ENCODE measurements at places on chromosomes 3 and 15.

GRCh38 chr3:107028086-107028485, 349.2 kb upstream of the CCDC54 start:
- H3K4me3 ChIP-seq, result no peak overlapping the region
- no peaks in the 10 kb centered on the region for H3K4me1 ChIP-seq
- no peaks in the 10 kb centered on the region for H3K27me3 ChIP-seq
- no peak overlapping the region for H3K27ac ChIP-seq
- no peak for DNase-seq

GRCh38 chr15:90924375-90924774, 8.0 kb downstream of the HDDC3 start:
- H3K27me3 ChIP-seq, result no peaks in the 10 kb centered on the region
- peaks cover 18% of the 10 kb centered on the region for H3K36me3 ChIP-seq
- peak; percentile 28 for DNase-seq
- no peak overlapping the region for H3K4me3 ChIP-seq

DNA sequence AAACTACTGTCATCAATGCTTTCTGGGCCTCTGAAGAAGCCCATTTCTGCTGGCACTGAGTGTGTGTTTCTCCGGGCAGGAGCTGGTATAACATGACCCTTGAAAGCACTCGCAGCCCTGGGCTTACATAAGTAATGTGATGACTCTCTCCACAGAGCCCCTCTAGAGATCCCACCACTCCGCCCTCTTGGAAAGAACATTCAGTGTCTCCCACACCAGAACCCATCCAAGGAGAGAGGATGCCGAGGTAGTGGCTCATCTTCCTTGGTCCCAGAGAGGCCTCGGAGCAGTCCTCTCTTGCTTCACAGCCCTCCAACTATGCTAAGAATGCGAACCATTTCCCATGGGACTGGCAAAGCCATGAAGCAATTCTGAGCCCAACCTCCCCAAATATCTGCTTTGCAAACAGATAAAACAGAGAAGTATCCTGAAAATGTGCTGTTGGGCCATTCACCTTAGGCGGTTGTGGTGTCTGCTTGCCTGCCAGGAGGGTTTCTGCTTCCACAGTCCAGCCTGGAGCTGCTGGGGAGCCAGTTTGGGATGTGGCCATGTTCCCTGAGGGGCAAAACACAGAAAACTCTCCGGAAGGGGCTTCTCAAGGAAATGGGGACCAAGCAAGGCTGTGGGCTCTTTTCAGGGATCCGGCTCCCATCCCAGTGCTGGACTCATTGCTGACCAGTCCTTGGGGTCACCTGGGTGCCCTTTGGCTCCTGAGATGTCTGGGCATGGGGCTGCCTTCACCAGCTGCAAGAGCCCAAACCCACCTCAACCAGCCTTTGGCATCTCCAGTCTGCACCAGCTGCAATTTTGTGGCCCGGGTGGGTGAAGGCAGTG, 47.3 kb downstream of the AMOTL2 start:
- no peak overlapping the region for H3K27ac ChIP-seq
- H3K4me3 ChIP-seq, result no peak overlapping the region
- no peak for DNase-seq
- no peaks in the 10 kb centered on the region for H3K4me1 ChIP-seq
- no peaks in the 10 kb centered on the region for H3K36me3 ChIP-seq

- H3K36me3 ChIP-seq, result no peaks in the 10 kb centered on the region
- H3K27me3 ChIP-seq, result no peaks in the 10 kb centered on the region
These were observed 563.5 kb upstream of the TBL1XR1 start for GRCh38 chr3:177760803-177761202.

DNA sequence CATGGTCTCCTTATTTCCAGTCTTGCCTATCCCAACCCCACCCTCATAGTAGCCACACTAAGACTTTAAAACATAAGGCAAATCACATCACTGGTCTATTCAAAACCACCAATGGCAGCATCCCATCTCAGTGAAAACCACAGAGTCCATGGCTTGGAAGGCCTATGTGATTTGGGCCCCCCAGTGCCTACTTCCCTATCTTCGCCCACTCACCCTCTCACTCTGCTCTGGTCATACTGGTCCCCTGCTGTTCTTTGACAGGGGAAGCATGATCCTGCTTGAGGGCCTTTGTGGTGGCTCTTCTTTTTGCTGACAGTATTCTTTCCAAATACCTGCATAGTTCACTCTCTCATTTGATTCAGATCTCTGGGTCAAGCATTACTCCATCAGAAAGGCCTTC, 3.3 kb downstream of the GTF2A2 start:
- H3K4me3 ChIP-seq, result no peak overlapping the region
- H3K4me1 ChIP-seq, result peaks cover 7% of the 10 kb centered on the region
- DNase-seq, result no peak
- peaks cover 25% of the 10 kb centered on the region for H3K36me3 ChIP-seq
- no peak overlapping the region for H3K27ac ChIP-seq
- no peaks in the 10 kb centered on the region for H3K27me3 ChIP-seq

Measured in activated CD8-positive, alpha-beta T cell treated with anti-CD3 and anti-CD28 coated beads for 36 hours (primary cell).